ENCODE measurements at places on chromosomes 6 and 20.

DNA sequence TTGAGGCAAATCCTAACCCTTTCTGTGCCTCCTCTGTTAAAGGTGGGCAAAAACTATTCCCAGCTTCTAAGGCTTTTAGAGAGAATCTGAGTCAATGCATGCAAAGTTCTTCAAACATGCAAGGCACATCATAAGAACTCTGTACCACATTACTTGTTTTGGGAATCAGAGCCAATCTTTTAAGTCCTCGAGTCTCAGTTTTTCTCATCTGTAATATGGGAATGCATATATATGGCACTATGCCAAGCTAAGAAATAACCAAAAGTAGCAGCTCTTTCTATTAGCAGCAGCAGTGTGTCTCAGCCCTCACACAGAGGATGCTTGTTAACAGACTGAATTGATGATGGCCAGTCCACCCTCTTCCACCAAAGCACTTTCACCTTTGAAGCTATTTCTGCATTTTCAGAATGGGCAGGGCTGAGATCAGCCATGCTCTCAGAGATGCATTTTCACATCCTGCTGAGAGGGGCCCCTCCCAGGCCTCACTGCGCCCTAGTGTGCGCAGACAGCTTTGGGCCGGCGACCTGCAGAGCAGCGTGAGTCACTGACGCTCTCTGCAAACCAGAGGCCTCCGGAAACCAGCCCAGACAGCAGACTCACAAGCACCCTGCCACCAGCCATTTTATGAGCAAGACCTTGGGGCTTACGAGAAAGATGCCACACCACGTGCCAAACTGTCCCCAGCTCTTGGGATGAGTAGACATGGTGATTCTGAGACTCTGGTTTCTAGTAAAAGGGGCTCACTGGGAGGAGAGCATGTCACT, 138.0 kb downstream of the NFATC2 start:
- peak; percentile 89 for DNase-seq

GRCh38 chr6:28758046-28758817, 165.6 kb downstream of the TRIM27 start:
- no peak for DNase-seq

DNA sequence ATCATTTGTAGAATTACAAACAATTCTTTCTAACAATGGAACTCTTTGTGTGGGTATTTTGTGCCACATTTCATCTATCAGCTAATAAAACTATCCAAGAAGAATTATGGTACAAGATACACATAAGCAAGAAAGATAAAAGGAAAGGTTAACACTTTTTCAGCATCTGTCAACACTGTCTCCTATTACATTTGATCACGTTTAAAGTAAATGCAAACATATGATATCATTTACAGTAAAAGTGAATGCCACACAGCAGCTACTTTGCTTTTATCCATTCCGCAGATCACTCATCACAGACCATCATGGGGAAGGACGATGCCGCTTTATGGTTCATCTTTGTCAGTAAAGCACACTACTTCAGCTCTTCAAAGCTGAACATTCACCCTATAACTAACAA, 456.4 kb upstream of the MANEA start:
- DNase-seq: no peak

DNA sequence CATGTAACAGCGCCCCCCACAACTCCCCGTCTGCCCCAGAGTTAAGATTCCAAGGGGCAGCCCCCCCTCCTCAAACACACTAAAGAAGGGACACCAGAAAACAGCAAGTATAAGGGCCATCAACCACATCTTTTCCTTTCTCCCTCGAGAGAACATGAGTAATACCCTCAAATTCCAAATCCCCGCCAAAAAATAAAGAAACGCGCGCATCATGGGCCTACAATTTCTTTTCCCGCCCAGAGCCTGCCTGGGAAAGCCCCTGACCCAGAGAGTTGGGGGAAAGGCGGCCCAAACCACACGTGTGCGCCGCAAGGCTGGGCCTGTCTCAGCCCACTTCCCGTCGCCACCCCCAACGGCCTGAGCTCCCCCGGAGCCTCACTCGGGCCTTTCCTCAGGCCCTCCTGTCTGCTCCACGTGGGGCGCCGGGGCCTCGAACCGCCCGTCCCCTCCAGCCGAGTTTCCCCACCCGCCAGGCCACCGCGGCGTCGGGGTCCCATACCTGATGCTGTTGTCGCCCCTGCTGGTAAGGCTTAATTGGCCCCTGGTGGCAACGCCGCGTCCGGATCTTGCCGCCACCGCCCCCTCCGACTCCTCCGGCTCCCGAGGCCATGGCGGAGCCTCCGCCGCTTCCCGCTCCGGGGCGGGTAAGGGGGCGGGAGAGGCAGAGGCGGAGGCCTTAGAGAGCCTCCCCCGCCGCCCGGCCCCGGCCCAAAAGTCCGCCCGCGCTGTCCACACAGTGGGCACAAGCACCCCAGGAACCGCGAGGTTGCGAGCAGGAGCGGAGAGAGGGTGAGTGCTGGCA, 746 bp downstream of the NUP153 start:
- no peak for DNase-seq

DNA sequence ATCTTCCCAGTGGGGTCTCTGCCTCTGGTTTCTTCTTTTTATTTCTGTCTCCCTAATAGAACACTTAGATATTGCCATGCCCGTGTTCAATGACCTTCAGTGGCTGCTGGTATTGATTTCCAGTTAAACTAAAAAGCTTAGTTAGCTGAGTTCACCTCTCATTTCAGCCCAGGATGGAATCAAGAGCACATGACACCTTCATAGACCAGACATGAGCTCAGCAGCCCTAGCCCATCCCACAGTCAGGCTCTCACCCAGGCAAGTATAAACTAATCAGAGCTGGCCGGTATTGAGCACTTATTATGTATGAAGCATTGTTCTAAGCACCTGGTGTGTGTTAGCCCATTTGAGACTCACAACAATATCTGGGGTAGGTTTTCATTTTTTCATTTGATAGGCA, 33.7 kb upstream of the PLEKHG1 start:
- DNase-seq: no peak

DNA sequence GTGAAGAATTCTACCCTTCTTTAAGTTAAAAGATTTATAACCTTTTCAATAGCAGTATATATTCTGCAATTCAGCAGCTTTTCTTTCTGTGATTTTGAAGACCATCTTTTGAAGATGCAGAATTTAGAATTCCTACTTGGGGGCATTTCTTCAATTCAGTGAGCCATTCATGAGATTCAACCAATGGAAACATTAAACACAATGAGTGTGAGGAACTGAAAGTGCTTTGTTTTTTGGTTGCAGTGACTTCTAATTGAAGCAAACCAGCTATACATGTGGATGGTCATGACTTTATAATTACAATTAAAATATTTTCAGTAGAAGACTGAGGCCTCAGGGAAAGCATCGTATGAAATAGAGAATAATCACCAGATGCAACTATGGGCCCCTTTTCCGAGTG, 108.3 kb downstream of the CARMIL1 start:
- DNase-seq: no peak

DNA sequence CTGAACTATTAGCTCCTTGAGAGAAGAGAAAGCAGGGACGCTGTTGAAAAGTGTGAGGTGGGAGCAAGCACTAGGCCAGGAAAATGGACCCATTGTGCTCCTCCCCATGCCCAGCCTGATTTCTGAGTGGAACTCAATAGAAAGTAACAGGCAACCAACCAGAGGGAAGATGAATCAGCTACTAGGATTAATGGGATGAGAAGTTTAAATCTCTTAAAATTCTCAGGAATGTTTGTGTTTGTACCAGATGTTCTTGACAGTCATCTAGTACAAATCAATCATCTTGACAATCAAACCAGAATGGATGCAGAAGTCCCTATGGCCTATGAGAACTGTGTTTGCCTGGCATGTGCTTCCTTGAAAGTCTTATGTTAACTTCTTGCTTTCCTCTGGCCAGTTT, 48.9 kb downstream of the HDDC2 start:
- DNase-seq: no peak

DNA sequence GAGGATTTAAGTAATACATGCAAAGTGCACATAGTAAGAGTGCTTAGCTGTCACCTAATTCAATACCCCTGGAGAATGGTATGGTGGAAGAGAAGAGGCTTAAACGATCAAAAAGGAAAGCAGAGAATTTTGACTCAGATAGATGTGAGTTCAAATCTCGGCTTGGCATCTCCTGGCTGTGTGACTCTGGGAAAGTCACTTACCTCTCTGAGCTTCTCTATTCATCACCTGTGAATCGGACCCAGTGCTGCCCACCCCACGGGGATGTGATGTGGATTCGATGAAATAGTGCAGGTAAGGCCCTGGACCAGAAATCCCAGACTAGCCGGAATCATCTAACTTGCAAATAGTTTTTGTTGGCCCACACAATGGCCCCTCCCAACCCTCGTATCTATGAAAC, 1.8 kb upstream of the B4GALT5 start:
- DNase-seq: no peak

GRCh38 chr20:47456952-47457724, 44.5 kb upstream of the NCOA3 start:
- DNase-seq: peak; percentile 37

DNA sequence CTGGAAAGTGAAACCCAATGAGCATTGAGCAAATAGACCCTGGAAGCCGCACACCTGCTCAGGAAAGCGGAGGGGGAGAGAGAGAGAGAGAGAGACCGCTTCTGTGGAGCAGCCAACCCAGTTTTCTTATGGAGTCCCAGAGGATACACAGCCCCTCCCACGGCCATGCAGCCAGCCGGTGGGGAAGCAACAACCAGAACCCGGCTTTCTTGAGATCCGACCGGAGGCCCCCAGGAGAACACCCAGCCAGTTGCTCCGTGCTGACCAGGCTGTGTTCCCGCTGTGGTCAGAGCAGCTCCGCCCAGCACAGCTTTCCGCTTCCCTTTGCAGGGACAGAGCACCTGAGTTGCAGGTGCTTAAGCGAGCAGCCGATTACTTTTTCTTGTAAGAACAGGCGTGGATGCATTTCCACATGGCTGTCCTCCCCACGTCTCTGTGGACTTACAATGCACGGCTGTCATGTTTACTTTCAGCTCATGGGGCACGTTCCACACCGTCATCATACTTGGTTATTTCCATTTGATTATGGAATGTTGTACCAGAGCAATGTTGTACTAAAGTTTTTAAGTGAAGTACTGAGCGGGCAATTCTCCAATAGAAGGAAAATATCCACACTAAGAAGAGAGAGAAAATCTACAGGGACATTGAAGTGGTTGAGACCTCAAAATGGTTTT, 381.9 kb downstream of the THBS2 start:
- no peak for DNase-seq

- DNase-seq: no peak
These were observed 33.6 kb downstream of the COL20A1 start for GRCh38 chr20:63326314-63327230.

DNA sequence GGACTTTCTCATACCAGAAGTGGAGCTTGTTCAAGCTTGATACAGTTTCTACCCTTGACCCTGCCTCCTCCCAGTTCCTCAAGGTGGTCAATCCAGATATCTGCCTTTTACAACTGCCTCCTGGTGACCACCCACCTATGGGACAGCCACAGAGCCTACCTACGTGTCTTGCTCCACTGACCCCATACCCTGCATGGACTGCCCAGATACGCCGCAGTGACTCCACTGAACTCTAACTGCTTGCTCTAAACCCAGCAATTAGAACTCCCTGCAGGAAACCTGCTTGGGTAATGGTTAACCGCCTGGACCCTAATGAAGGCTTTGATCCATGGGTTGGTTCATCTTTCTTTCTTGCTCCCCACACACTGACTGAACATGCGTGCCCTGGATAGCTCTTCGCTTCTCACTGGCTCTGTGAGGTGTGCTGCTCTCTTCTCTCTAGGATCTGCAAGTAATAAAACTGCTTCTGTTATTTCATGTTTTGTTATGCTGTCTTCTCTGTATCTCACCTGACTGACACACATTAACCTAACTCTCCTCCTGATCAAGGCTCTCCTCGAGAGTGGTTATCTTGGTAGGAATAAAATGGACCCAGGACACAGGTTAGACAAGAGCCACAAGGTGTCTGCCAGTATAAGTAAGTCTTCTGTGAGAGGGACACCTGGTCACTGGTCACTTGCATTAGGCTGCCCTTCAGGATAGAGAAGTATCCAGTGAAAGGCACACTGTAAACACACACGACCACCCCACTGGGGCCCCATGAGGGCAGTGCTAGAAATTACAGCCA, 79.2 kb downstream of the CHD6 start:
- DNase-seq: no peak

- no peak for DNase-seq
These were observed 70.1 kb downstream of the BCAS1 start for GRCh38 chr20:54000262-54000661.

DNA sequence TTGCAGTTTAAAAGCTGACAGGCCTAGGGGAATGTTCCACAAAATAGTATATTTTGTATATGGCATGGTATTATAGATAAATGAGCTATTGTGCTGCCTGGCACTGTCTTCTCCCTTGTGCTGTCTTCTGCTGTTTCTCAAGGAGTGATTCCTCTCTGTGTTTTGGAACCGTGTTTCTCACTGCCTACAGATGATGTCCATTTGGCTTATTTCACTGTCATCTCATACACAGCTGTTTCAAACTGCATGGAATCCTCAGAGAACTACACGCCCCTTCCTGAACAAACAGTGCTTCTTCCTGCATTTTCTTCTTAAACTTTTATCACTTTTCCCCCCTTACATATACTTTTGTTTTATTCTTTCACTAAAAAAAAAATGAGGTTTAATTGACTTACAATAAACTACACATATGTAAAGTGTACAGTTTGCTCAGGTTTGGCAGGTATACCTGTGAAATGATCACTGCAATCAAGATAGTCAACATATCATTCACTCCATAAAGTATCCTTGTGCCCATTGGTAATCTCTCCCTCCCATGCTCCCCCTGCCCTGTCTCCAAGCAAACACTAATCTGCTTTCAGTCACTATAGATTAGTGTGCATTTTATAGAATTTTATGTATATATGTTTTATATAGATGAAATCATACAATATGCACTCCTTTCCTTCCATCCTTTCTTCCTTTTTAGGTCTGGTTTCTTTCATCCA, 43.0 kb downstream of the CBFA2T2 start:
- no peak for DNase-seq

DNA sequence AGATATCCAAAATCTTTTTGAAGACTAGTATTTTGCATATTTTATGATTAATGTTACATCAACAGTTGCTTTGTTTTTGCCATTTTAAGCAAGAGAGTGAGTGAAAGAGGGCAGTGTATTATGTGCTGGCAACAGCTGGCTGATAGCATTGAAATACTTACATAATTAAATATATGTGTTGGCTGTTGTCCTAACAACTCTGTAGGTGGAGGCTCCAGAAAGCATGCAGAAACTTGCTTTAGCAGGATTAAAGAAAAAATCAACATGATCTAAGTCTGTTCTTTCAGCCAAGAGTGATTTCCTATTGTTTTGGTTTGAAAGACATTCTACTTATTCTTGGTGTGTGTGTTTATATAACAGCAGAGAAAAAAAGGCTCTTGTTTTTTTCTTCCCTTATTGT, 127.5 kb downstream of the CDKAL1 start:
- no peak for DNase-seq

DNA sequence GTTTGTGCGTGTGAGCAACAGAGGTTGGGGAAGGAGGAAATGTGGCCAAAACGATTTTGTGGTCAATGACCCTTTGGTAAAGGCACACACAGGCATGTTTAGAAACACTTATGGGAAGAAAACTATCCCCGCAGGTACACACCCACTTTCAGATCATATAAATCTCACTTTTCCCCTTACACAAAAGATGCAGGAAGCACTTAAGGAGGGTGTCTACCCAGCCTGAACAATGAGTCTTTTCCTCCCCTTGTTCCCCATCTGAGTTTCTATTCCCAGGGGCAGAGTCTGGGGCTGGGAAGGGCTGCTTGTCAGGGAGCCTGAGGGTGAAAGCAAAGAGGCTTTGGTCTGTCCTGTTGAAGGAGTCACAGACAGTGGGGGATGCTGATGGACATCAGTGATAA, 193.2 kb upstream of the SALL4 start:
- DNase-seq: no peak

GRCh38 chr20:47326658-47327268, 29.7 kb downstream of the ZMYND8 start:
- no peak for DNase-seq
